ENCODE measurements at places on chromosomes 7 and 10.

- no peak for DNase-seq
These were observed 599.6 kb upstream of the POT1 start for GRCh38 chr7:125529249-125529648.

- no peak for DNase-seq
These were observed 76.1 kb downstream of the SKIDA1 start for GRCh38 chr10:21449288-21449966.

- DNase-seq: no peak
These were observed 40.4 kb downstream of the C10orf90 start for GRCh38 chr10:126629925-126630624.

GRCh38 chr10:72953687-72954086, 919 bp downstream of the PLA2G12B start:
- no peak for DNase-seq

Data from T-helper 1 cell (primary cell).